ENCODE measurements at places on chromosomes 3 and 15.

GRCh38 chr3:144177649-144178048 lies 206.0 kb downstream of the DIPK2A start:
- no peak for DNase-seq

GRCh38 chr3:177977381-177978158 lies 558.7 kb upstream of the KCNMB2 start:
- DNase-seq, result no peak

- DNase-seq, result no peak
Measured at GRCh38 chr3:66317750-66318376, 97.1 kb downstream of the SLC25A26 start.

GRCh38 chr3:73121669-73122331 lies 60.3 kb downstream of the EBLN2 start:
- DNase-seq, result no peak

DNA sequence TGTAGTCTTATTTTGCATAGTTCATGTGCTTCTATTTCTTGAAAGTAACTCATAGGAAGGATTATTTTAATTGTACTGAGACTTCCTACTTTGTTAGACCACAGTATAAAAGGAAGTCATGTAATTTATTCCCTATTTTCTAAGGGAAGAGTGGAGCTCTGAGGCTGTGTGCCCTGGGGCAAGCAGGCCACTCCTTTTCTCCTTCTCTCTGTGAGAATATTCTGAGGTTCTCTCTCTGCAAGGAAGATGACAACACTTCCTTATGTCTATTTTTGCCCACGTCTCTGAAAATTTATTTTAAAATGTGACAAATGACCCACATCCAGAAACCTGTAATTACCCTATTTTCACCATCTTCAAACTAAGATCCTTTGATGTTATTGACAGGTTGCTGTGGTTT lies 11.0 kb downstream of the KCTD6 start:
- no peak for DNase-seq

DNA sequence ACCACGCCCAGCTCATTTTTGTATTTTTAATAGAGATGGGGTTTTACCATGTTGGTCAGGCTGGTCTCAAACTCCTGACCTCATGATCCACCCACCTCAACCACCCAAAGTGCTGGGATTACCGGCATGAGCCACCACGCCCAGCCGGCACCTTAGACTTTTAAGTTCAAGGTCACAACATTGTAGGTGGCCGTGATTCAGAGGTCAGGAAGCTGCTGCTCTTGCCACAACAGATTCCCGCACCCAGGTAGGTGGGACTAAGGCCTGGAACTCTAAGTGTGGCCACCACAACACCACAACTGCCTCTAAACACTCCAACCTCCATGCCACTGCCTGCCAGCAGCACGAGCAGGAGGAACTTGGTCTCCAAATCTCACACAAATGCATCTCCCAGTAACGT lies 196.8 kb downstream of the STT3B start:
- DNase-seq, result no peak
